ENCODE measurements at places on chromosomes 6 and 20. TPM values are rescaled to one million over a fixed set of nuclear protein-coding genes. Genes with fewer than 3 reads are reported as not detected.

SLC22A16 gene
- not detected for total RNA-seq

GRCh38 chr20:38658879-38659596, 57.4 kb downstream of the ARHGAP40 start:
- peaks cover 12% of the 10 kb centered on the region for H3K4me1 ChIP-seq
- peaks cover 34% of the 10 kb centered on the region for H3K27me3 ChIP-seq
- DNase-seq = peak; percentile 71
- no peaks in the 10 kb centered on the region for H3K36me3 ChIP-seq

- H3K27ac ChIP-seq = no peak overlapping the region
- no peak overlapping the region for H3K4me3 ChIP-seq
- H3K36me3 ChIP-seq = no peaks in the 10 kb centered on the region
- DNase-seq = no peak
These were observed 28.6 kb upstream of the DLGAP4 start for GRCh38 chr20:36277546-36277945.

GRCh38 chr6:84764332-84765049, at the start of gene TBX18:
Gene TBX18, minus strand, starts transcription at chr6:84764598. Its CDS starts 417 bp downstream, at chr6:84764181.
- H3K27ac ChIP-seq = no peak within 1 kb of the TSS
- H3K4me3 ChIP-seq = peak within 1 kb of the TSS; percentile 44
- H3K4me1 ChIP-seq = peaks cover 9% of the 10 kb centered on the region
- peak; percentile 98 for DNase-seq
